ENCODE measurements at places on chromosomes 7 and 10.

- no peak for DNase-seq
Observed at GRCh38 chr10:88288320-88289059, 294.6 kb downstream of the RNLS start.

GRCh38 chr7:88155756-88156155 lies 64.1 kb downstream of the SRI start:
- DNase-seq: no peak

DNA sequence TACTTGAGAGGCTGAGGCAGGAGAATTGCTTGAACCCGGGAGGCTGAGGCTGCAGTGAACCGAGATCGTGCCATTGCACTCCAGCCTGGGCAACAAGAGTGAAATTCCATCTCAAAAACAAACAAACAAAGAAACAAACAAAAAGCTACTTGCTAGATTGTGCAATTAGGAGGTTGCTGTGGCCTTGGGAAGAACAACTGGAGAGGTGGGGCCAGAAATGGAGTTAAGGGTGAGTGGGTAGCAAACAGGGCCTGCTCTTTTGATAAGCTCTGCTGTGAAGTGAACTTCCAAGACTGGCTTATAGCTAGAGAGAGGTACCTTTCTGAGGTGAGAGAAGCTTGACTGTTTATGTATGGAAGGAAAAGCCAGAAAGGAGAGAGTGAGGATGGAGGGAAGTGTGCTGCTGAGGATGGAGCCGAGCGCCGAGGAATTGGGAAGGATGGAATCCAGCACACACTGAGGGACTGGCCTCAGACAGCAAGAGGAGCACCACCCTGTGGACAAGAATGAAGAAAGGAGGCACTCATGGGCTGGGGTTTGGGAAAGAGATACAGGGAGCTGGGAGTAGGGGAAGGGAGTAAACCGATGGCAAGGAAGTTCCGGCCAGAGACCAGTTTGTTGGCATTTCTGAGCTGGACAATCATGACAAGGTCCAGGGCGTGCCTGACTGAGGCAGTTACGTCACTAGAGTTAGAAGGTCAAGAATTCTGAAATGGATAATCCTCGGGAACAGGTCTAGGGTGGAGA lies 7.0 kb upstream of the RPEL1 start:
- no peak for DNase-seq

DNA sequence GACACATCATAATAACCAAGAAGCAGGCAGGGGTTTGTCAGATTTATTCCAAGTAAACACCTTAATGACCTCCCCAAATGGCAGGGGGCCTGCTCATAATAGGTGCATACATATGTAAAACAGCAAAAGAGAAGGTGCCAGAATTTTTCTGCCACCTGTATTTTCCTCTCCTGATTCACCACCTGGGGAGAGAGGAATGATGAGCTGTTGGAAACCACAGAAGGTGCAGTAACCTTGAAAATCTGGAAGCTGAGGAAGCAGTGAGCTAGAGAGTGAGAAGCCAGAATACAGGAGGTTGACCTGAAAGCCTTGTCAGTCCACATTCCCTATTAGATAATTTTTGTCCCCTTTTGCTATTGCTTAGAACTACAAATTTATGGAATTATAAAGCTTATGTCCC lies 46.2 kb upstream of the PDE1C start:
- no peak for DNase-seq

DNA sequence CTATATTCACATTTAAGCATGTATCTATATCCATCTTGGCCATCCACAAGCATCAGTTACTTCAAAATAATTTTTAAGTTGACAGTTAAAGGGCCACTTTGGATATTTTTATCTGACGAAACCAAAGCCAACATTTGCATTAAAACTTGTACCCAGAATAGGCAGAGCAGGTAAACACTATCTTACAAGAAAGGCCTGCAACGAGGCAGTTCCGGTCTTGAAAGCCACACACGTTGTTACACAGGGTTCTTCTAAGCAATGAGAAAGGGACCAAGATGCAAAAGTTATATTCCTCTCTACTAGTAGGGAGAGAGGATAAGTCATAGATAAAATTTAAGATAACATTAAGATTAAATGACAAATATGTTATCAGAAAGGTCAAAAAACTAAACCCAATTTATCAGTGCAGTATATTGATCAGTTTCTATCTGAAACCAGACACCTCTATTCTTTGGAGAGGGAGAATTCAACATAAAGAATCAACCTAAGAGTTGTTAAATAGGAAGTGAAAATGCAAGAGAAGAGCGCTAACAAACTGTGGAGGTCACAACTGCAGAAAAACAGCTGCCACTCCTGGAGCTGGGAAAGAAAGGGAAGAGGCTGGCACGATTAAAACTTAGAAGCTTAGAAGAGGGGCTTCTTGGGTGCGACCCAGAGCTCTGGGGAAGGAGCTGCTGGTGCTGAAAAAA lies 701.3 kb downstream of the TNS3 start:
- no peak for DNase-seq

DNA sequence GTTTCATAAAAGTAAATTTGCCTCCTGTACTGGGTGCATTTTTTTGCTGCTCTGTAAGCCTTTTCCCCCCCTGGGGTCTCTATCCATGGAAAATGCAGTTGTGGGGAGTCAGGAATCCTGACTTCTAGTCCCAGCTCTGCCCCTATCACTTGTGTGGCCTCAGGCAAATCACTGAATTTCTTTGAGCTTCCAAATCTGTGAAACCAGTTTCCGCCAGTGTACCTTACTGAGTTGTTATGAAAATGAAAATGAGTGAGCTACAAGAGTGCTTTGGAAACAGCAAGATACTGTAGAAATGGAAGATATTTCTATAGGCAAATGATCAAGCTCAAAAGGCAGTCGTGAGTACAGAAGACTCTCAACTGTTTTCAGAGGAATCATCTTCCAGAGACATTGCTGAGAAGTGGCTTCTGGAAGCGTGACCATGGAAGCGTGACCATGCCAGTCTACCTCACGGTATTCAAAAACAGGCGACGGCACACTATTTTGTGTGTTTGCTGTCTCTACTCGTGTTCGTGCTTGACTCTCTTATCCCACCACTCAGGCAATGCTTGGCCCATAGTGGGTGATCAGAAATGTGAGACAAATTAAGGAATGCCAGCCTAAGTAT lies 107.4 kb downstream of the ATXN7L1 start:
- DNase-seq: no peak

- DNase-seq: no peak
Observed at GRCh38 chr7:29397398-29397797, 166.2 kb upstream of the PRR15 start.

- no peak for DNase-seq
Observed at GRCh38 chr7:14209896-14210484, 220.5 kb upstream of the ETV1 start.

- no peak for DNase-seq
Observed at GRCh38 chr7:63233881-63234280, 764.8 kb upstream of the ZNF722 start.

- DNase-seq: no peak
Observed at GRCh38 chr10:100075426-100076220, 6.0 kb downstream of the CPN1 start.

- peak; percentile 62 for DNase-seq
Observed at GRCh38 chr10:3786295-3787015, 1.4 kb upstream of the KLF6 start.

DNA sequence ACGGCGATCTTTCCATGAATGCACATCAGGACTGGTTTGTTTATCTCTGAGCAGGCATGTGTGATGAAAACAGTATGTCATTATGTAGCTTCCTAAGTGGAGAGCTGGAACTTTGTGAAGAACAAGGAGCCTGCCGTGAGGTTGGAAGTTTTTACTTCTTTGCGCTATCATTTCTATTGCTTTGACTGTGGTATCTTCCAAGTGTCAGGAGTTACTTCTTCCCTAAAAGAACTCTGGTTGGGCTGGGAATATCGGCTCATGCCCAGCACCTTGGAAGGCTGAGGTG lies 167.4 kb upstream of the AHR start:
- no peak for DNase-seq

GRCh38 chr7:77404641-77405040 lies 11.5 kb downstream of the GSAP start:
- no peak for DNase-seq

DNA sequence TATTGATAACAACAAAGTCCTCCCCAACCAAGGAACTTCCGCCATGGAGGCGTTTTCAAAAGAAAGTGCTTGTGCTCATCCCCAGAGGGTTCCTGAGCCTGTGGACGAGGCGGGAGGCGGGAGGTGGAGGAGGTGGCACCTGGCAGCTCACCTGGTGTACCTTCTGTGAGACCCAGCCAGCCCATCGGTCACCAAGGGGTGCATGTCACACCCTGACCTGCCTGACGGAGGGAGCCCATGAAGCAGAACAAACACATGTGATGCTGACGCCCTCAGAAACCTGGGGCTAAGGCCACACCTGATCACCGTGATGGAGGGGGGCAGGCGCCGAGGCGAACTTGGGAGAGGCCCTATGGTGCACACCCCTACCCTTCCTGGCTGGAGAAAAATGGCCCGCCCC lies 458.8 kb downstream of the DNAJB6 start:
- DNase-seq: no peak

GRCh38 chr10:65618126-65618525 lies 1307.7 kb upstream of the LRRTM3 start:
- DNase-seq: no peak

DNA sequence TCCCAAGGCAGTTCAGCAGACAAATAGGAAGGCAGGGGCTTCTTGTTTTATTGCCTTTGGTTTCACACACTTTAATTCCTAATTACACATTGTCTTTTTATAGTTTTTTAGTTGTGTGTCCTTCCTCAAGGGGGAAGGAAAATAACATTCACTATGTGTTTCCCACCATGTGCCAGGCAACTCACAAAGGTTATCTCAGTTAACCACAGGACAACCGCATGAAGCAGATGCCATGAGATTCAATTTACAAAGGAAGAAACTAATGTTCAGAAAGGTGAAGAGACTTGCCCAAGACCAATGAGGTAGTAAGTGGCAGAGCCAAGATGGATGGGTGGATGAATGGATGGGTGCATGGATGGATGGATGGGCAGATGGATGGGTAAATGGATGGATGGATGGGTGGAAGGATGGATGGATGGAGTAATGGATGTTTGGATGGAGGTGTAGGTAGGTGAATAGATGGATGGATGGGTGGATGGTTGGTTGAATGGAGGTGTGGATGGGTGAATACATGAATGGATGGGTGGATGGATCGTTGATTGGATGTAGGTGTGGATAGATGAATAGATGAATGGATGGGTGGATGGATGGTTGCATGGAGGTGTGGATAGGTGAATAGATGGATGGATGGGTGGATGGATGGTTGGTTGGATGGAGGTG lies 77.9 kb downstream of the ARHGAP22 start:
- no peak for DNase-seq

GRCh38 chr10:132859084-132859855 lies 73.3 kb upstream of the NKX6-2 start:
- DNase-seq: no peak

GRCh38 chr7:87816389-87816788 lies 59.8 kb downstream of the SLC25A40 start:
- DNase-seq: no peak

- DNase-seq: peak; percentile 61
Observed at GRCh38 chr7:107725138-107725740, 18.7 kb upstream of the CBLL1 start.

GRCh38 chr7:47379629-47380324 lies 202.1 kb downstream of the TNS3 start:
- no peak for DNase-seq

DNA sequence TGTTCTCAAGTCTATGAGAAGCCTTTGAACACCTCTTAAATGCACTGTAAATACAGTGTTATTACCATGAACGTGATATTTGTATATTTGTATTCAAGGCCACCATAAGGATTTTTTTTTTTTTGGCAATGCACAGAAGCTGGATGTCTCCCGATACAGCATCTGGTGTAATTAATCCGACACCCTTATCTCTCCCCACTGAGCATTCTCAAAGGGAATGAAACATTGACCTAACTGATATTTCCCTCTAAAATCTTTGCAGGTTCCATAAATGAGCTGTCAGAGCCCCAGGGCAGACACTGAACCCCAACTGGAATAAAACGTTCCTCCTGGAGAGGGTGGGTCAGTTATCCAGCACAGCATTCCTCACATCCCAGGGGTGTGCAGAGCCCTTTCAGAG lies 316.6 kb downstream of the PAXIP1 start:
- DNase-seq: no peak

GRCh38 chr10:99844433-99844955 lies 62.1 kb downstream of the ABCC2 start:
- no peak for DNase-seq

DNA sequence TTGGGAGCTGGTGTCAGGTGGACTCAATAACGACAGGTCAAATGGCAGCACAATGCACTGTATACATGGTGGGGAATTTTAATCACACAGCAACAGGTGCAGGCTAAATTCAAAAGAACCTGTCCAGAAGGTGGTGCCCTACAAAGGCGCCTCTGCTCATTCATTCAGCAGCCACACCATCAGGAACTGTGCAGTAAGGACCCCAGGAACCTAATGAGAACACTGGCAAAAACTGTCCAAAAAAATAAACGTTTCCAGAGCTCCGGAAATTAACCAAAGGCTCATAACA lies 21.9 kb upstream of the CRYGN start:
- no peak for DNase-seq

DNA sequence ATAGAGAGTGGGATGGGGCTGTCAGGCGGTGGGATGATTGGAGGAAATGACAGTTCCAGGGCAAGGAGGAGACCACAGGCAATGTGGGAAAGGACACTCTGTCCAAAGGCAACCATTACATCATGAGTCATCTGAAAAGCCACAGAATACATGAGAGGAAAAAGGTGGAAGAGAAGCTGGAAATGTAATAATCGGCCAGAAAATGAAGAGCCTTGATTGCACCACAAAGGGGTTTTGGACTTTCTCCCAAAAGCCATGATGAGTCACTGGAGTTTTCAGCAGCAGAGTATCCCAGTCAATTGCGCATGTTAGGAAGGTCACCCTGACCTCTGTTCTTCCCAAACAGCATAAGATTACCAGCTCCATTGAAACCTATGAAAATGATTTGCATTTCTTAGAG lies 222.0 kb downstream of the LHFPL3 start:
- no peak for DNase-seq

GRCh38 chr10:13788711-13789447 lies 202.1 kb downstream of the PRPF18 start:
- no peak for DNase-seq

- no peak for DNase-seq
Observed at GRCh38 chr10:47364366-47364765, 16.2 kb downstream of the RBP3 start.

DNA sequence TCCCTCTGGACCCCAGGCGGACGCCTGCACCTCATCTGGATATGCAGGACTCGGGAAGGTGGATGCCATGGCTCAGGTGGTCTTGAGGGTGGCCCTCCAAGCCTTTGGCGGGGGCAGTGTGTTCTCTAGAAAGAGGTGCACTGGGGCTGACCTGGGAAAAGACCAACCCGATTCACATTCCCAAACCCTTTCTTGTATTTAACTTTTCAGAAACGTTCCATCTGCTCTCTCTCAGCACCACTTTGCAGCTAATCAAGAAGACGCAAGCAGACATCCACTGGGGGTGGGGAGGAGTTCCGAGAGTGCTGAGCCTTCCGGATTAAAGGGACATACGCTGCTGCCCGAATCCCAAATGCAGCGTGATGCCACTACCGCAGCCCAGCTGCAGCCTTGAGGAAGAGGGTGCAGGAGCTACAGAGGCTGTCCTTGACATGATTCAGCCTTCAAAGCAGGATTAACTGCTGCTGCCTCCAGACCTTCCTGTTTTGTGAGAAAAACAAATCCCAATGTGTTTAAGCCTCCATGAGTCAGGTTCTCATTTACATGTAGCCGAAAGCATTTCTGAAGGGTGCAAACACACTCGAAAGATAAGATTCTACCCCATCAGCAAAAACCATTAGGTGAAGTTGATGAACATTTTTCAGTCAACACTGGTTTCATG lies 39.9 kb downstream of the RBM17 start:
- no peak for DNase-seq

GRCh38 chr10:118873738-118874105 lies 119.0 kb upstream of the CACUL1 start:
- no peak for DNase-seq
